GM10248 (cell line): ENCODE measurements at places on chromosomes 4 and X.

GRCh38 chr4:70746179-70746839, 24.5 kb downstream of the RUFY3 start:
- DNase-seq = no peak

DNA sequence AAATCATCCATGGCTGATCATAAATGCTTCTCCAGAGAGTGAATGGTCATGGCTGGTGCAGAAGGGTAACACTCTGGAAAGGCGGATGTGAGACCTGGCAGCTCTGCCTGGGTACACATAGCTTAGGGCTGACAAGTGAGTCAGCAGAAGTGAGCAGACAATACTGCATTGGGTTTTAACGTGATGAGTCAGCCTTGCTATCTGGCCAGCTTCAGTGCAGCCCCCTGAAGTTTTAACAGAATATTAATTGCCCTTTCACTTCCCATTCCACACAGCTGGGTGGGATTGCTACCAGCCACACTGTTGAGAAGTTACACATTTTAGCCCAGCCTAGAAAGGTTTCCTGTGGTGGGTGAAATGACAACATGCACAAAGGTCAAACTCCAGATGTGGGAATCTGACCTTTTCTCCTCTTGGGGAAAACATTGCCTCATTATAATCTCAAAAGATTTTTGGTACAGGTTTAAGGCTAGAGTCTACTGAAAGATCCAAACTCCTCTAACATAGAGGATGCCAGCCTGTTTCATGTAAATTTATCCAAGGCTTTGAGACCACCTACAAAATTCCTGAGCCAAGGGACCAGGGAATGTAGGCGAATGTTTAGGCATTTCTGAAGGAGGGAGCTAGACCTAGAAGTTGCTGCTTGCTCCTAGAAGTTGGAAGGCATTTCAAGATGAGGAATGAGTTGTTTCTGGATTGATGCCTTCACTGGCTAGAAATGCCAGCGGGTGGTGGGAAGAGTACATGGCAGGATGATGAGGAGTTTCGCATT, 230.3 kb upstream of the PGRMC2 start:
- peak; percentile 73 for DNase-seq

GRCh38 chrX:111869639-111870034, 6.3 kb upstream of the TRPC5OS start:
- peak; percentile 8 for DNase-seq

- DNase-seq = peak; percentile 10
Observed at GRCh38 chr4:72209600-72209999, 177.8 kb downstream of the NPFFR2 start.

GRCh38 chr4:53174823-53175222, 191.0 kb downstream of the SCFD2 start:
- no peak for DNase-seq

DNA sequence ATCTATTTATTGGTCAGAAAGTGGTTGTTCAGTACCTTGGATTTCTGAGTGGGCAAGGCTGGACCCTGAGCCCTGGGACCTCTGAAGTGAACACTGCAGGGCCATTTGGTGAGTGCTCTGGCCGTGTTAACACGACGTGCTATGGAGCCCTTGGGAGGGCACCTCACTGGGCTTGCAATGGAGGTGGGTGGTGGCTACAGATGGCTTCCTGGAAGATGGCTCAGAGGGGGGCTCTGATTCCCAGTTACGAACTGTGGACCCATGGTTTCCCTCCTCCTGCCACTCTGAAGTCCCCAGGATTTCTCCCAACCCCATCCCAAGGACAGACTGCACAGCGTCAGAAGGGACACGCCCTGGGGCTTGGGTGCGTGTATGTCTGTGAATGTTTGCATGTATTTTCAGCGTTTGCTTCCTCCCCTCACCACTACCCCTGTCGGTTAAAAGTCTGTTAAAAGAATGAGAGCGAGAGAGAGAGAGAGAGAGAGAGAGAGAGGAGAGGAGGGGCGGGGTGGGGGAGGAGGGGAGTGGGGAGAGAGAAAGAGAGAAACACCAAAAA, 3.7 kb upstream of the RHOH start:
- no peak for DNase-seq

- no peak for DNase-seq
Observed at GRCh38 chr4:146407257-146407656, 114.5 kb downstream of the SLC10A7 start.

GRCh38 chrX:15376956-15377355, 7.3 kb downstream of the VEGFD start:
- no peak for DNase-seq

DNA sequence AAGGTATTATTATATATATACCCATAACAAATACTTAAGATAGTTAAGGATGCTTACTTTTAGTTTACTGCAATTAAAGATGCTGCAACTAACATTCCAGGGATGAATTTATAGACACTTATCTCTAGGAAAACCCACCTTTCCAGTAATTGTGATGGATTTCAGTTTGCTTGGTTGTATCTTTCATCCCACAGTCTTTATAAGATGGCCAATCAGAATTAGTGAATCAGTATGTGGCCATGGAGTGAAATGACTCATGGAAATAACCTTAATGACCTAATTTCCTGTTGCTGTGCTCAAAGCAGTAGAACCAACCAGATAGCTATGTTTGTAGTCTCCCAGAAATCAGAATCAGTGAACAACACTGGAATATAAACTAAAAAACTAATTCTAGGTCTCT, 26.4 kb downstream of the MOSPD2 start:
- DNase-seq = peak; percentile 5

GRCh38 chrX:21978346-21978745, 37.8 kb downstream of the SMS start:
- DNase-seq = no peak

GRCh38 chrX:13090339-13091110, 46.1 kb upstream of the FAM9C start:
- no peak for DNase-seq
